CD4-positive, alpha-beta T cell treated with Interleukin-21 for 1 hour (primary cell): ENCODE measurements at places on chromosomes 3 and 15.

DNA sequence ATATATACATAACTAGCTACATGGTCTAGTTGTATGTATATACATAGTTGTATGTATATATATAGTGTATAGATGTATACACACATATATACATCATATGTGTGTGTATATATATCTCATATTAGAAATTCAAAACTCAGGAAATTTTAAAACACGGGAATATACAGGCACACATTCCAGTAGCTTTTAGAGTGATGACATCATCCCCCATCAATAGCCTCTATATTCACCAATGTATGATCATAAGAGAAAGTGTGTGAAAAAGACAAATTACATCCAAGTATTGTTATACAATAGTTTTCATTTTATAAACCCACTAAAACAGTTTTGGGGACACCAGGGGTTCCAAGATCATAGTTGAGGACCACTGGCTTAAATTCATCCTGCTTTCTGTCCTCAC lies 23.0 kb downstream of the SCN10A start:
- DNase-seq = no peak

- no peak for DNase-seq
Measured at GRCh38 chr15:37581866-37582532, 352.4 kb upstream of the TMCO5A start.

GRCh38 chr3:102532901-102533300 lies 98.1 kb downstream of the ZPLD1 start:
- peak; percentile 8 for DNase-seq

DNA sequence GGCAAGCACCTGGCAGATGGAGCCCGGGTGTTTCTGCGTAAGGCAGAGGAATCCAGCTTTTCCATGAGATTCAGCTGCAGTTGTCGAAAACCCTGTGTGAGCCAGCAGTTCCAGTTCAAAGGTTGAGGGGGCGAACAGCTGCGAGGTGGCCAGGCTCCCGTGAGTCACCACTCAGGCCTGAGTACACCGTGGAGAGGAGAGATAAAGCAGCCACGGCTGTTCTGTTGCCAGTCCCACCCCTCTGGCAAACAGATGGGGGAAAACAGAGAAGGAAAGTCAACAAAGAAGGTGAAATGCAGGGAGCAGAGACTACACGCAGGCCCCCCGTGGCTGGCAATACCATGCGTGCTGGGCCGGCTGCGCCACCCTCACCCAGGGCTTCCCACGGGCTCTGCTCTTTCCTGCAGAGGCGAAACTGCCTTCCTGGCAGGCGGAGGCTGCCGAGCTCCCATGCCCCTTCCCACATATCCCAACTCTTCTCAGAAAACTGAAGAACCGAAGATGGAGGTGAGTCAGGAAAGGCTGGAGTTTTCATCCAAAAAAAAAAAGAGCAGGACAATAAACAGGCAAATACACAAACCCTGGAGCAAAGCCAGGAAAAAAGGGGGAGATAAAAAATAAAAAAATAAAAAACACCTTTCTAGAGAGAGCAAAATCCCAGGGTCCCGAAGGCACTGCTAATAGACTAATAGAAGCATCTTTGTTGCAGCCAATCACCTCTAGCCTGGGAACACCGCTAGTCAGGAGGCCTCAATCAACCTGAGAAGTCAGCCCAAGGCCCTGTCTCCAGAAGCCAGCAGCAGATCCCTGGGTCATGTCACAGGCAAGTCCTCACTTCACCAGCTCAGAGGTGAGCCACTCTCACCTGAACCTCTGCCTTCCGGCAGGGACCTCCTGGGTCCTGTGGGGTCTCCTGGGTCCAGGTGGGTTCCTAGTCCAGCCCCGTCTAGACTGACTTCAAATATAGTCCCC lies 37.7 kb downstream of the FAM174B start:
- DNase-seq = no peak

- no peak for DNase-seq
Measured at GRCh38 chr3:123158330-123158729, 43.4 kb upstream of the SEC22A start.

DNA sequence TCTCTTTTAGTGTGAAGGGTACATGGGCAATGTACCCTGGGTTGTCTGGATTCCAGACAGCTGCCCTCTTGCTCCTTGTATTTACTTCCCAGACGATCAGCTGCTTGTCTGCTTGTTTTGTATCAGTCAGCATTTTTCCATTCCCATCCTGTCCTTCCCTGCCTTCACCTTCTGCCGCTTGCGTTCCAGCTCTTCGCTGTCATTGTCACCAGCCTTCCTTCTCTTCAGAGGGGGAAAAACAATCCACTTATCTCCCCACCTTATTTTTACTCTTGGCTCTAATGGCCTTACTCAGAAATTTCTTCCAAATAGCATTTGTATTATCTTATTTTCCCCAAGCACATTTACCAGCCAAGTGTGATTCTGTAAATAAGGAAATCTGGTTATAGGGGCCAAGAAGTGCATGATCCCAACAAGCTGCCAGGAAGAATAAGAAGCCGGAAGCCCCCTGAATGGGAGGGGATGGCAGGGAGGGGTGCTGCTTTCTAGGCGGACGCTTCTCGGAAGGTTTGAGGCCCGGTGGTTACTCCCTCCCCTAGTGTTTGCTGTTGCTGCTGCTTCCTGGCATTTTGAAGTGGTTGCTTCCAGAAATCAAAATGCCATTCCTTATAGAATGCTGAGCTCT lies 497.6 kb downstream of the NTRK3 start:
- no peak for DNase-seq

DNA sequence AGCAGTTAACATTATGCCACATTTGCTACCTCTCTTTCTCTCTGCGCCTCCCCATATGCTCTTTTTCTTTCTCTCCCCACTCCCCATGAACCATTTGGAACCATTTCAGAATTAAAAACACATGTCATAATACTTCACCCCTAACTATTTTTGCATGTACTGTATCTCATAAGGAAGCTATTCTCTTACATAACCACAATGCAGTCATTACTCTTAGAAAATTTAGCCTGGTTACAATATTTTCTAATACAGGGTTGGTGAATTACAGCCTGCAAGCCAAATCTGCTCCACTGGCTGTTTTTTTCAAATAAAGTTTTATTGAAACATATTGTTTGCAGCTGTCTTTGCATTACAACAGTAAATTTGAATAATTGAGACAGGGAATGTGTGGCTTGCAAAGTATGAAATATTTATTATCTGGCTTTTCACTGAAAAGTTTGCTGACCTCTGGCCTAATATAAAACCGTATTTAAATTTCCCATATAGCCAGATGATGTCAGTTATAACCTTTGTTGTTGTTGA lies 62.8 kb downstream of the SGO1 start:
- no peak for DNase-seq

DNA sequence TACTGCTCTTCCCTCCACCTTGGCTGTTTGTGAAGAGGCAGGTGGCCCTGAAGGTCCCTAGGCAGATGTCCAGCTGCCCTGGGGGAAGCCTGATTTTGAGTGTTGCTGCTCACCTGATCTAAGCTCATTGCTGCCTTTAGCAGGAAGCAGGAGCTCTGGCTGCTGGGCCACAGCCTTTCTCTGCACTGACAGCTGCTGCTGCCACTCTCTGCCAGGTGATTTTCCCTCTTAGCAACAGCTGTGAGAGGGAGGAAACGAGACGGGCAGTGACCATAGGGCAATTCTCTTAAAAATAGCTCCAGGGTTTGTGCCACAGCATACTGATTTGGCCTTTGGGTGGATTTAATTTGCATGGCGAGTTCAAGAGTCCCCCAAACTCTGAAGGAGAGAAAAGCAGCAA lies 415.8 kb upstream of the SEMA6D start:
- DNase-seq = no peak

DNA sequence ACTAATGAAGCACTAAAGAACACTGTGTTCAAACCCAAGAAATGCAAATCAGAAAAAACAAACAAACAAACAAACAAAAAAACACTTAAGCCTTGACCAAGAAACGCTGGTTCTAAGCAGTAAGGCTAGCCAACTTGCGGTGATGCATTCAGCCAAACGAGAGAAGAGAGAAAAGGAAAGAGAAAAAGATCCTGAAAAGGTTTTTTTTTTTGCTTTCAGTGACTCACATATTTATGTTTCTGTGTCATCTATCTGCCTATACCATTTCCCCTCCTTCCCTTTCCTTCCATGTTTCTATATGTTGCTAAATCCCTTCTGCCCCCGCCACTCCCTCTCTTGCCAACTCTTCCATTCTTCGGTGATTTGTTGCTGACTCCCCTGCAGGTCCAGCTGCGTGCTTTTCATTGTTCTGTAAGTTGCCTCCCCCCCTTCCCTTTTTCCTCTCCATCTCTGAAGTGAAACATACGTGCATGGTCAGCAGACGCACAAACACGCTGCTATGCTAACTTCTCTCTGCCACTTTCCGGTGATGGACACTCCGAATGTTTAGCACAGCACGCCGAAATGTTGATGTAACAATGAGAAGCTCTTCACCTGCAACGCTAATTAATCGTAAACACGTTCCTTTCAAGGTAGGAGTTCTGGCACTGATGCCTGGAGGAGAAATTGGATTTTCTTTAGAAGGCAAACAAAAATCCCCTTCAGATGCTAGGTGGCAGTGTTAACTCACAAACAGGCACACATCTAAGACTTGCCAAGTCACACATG lies 154.4 kb downstream of the TUSC7 start:
- DNase-seq = no peak
